ENCODE measurements at places on chromosomes 4 and X.

- no peak for DNase-seq
Observed at GRCh38 chr4:1971456-1972200, 37.1 kb downstream of the NELFA start.

DNA sequence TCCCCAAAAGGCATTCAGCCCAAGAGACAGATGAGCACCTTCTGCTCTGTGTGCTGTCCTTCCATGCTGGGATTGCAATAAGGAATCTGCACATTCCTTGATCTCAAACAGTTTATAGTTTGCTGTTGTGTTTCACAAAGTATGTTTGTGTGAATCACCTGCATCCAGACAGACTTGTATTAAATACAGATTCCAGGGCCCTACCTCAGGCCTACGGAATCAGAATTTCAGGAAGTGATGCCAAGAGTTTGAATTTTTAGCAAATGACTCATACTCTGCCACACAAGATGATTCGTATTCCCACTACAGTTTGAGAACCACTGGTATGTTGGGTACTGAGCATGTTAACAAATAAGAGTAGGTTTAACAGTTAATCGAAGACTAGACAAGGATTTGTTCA is 7.0 kb downstream of the VAMP7 start:
- no peak for DNase-seq

DNA sequence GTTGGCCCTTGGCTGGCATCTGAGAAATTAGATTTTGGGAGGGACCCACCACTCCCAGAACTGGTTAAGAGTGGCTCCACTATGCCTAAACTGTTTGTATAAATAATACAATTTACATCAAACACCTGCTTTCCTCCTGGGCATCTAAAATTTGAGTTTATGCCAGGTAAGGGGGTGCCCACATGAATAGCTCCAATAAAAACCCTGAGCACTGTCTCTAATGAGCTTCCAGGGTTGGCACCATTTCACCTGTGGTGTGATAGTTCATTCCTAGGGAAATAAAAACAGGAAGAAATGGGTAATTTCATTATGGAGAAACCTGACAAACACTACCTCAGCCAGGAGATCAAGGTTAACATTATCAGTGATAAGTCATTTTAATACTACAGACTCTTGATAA is 119.7 kb downstream of the FRYL start:
- no peak for DNase-seq

GRCh38 chr4:7194251-7195140 is 2.2 kb downstream of the SORCS2 start:
- DNase-seq: no peak

GRCh38 chr4:86015412-86016350 is 344.2 kb downstream of the MAPK10 start:
- no peak for DNase-seq

GRCh38 chrX:12825801-12826200 is 34.6 kb downstream of the PRPS2 start:
- no peak for DNase-seq

GRCh38 chr4:16496501-16496900 is 270.2 kb upstream of the TAPT1 start:
- DNase-seq: no peak

DNA sequence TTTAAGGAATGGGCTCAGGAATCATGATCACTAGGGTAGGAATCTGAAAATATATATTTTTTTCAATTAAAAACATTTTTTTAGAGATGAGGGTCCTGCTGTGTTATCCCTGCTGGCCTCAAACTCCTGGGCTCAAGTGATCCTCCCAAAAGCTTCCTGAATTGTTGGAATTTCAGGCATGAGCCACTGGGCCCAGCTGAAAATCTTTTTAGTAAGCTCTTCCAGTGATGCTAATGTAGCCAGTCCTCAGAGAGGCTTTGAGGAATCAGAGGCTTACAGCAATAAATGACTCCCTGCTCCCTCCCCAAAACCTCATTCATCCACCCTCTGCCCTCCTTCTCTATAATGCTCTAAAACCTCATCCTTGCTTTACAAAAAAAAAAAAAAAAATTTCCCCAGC is 129.5 kb downstream of the ZIC3 start:
- no peak for DNase-seq

- peak; percentile 68 for DNase-seq
Observed at GRCh38 chr4:153466949-153467896, 1.1 kb downstream of the TMEM131L start.

DNA sequence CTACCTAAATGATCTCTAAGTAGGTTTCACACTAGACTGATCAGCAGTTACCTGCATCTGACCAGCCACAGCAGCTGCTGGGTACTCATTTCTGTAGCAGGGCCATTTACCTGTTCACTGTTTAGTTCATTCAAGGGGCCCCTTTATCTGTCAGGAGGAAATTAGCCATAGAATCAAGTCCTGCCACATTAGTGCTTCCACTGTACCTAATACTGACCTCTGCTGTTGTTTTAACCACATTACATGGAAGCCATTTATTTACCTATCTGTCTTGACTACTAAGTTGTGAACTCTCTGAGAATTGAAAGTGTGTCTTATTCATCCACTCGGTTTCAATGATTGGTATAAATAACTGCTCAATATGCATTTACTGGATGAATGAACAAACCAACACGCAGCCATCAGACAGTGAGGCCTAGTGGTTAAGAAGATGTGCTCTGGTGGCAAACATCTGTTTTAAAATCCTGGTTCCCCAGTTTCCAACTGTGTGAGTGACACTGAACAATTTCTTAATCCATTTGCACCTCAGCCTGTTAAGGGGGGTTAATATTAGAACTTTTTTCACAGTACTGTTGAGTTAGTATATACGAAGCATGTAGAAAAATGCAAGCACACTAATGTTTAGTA is 30.0 kb upstream of the ANXA5 start:
- no peak for DNase-seq

- DNase-seq: no peak
Observed at GRCh38 chr4:71231129-71232055, 107.4 kb upstream of the SLC4A4 start.

DNA sequence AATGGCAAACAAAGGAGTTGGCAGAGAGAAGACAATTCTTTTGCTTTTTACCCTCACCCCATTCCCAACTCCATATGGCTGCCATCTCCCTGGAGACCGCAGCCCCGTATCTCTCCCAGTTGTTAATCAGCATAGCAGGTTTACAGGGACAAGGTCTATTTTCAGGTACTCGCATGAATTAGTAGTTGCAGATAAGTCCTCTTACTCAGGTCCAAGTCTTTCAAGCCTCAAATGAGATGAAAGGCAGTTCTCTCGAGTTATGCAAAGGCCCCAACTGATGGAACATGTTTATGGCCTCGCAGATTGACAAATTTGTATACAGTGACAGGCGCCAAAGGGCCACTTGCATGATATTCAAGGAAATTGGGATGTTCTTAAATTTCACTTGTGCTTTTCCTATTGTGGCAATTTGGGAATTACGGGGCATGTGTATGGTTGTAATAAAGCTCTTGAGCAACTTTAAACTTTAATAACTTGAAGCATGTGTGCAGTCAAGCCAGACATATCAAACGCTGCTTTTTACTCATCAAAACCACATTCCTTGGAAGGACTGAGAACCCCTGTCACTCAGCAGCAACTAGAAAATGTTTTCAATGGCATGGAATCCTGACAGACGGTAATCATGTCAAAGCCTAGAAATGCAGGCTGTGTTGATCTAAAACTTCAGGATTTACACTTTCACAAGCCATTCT is 45.1 kb downstream of the KDR start:
- DNase-seq: no peak

DNA sequence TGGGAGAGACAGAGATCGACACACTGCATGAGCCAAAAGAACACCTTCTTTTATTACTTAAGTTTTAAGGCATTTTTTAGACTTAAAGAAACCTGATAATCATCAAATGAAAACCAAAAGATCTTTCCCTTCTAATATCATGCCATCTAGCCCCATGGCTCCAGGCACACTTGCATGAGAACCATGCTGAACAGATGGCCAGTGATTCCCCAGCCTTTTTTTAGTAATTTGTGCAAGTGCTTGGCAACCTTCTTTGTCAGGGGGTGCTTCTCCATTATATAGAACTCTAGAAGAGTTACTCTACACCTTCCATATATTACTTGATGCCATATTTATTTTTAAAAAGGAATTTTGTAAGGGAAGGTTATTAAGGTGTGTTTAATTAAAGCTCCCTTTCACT is 182.2 kb upstream of the TEX13C start:
- no peak for DNase-seq

- DNase-seq: peak; percentile 24
Observed at GRCh38 chrX:134990801-134991481, at the start of gene SMIM10. TSS of gene SMIM10 (plus strand) at chrX:134990991. CDS start at chrX:134991096, 105 bp downstream.

DNA sequence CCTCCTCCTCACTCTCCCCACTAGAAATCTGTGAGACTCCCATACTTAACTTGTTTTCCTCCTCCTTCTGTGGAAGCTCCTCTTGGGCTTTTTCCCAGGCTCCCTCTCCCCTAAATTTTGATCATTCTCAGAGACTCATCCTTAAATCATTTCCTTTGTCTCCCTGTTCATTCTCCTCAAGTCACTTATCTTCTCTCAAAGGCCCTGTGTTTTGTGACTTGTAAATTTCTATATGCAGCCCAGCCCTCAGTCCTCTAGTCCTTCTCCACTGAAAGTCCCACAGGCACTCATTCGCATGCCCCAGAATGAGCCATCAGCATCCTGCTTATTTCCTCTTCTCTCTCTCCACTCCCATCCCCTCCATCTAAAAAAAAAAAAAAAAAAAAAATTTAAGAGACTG is 171.8 kb downstream of the SOWAHB start:
- DNase-seq: no peak

DNA sequence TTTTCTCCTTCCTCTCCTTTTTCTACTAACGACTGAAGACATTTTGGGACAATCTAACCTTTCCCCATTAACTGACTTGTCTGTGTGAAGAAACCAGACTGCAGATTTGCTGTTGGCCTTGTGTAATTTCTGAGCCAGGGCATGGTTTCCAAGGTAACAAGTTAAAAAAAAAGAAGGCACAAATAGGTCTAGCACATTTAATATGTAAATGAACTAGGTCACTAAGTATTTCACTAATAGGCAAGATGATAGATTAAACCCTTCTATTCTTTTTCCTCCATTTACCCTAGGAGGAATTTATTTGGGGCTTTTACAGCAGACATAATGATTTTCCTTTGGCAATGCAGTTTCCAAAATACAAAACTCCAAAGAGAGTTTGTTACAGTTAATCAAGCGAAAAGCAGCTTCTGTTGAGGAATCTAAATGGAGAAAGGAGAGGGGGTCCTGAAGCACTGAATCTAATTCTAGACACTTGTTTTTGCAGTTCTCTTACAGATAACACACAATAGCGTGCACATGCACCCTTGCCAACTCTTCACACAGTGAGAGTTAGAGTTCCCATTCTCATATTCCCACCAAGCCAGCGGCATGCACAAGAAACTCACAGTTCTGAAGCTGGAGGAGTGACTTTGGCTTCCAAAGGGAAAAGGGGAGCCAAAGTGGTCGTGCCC is 72.0 kb downstream of the TSPAN5 start:
- DNase-seq: no peak

DNA sequence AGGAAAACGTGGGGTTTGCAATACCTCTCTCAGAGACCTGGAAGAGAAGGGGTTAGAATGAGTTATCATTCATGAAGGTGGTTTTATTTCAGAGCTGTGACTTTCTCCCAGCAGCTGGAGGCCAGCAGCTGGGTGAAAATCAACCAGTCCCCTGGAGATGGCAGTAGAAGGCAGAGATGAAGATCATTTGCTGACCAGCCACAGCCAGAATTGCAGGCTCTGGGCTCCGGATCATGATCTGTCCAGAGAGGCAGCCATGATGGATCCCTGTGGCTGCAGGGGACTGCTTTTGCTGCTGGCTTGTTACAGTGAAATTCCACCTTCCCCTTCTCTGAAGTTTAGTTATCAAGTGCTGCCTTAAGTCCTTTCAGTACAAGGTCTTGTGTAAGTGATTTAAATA is 46.9 kb upstream of the TAB3 start:
- DNase-seq: no peak

GRCh38 chr4:37561803-37562207 is 124.4 kb downstream of the RELL1 start:
- DNase-seq: no peak

GRCh38 chr4:139550724-139551429 is 5.1 kb downstream of the SETD7 start:
- no peak for DNase-seq

DNA sequence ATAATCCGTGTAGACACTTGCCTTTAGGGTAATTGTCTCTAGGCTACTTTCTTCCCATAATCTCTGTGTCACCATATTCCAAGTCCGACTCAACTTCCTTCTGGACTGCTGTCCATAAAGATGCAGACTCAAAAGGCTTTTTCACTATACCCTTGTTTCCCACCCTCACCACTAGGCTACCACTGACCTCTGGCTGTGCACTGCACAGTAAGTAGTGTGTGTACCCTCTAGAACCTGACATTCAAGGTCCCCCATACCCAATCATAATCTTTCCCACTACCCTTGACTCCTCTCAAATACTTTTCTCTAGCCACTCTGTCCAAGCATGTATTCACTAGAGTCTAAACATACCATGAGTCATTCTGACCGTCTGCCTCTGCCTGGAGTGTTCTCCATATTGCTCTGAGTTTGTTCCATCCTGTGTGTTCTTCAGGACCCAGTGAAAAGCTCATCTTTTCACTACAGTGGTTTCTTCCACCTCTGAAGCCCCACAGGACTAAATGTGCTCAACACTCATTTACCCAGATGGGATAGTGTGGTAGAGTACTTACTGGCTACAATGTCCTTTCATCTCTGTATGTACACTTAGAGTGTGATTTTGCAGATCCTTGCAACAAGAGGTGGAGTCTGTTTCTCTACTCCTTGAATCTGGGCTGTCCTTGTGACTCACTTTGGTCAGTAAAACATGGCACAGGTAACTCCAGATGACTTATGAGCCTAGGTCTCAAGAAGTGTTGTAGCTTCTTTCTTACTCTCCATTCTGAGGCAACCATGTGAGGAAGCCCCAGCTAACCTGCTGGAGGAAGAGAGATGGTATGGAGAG is 17.4 kb downstream of the JADE3 start:
- DNase-seq: no peak

DNA sequence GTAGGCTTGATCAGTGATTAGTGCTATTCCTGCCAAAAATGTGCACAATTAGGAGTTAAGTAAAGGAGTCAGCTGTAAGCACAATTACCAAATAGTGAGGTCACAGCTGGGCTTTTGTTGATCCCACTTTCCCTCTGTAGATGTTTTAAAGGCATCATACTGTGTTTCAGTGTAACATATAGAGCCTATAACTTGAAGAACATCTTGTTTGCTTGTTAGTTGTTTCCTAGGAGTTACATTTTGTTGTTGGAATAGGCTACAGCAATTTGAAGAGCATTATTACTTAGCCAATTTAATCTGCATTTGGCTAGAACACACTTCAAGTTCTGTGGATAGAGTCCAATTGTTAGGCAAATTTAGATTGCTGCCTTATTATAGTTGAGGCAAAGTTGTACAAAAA is 210.7 kb upstream of the MAD2L1 start:
- DNase-seq: no peak

GRCh38 chr4:95764961-95765360 is 74.9 kb upstream of the PDHA2 start:
- DNase-seq: no peak

DNA sequence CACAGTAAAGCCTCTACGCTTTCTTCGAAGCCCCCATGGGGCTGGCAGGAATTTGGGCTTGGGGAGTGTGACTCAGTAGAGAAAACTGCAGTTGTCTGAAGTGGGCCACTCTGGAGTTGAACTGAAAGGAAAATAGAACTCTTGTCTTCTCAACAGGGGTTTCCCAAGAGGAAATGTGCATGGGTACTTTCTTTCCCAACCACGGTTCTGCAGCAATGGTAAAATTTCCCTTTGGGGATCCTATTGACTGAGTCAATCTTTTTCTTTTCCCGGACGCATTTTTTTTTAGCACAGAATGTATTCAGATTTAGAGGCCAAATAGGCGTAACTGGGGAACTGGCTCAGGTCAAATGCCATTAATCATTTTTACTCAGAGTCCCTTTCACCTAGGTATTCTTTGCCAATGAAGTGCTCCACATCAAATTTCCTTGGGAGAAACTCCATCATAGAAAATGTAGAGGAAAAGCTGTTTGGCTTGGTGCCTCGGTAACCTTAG is 269.3 kb downstream of the STIM2 start:
- no peak for DNase-seq
